ENCODE measurements at places on chromosomes 7 and 10.

GRCh38 chr10:43692051-43692825, 43.6 kb upstream of the ZNF32 start:
- no peak for DNase-seq

- DNase-seq = no peak
Measured at GRCh38 chr10:96228408-96228994, 42.9 kb downstream of the BLNK start.

GRCh38 chr10:86355571-86356038, 11.0 kb downstream of the GRID1 start:
- peak; percentile 64 for DNase-seq

GRCh38 chr10:71528371-71529206, 131.9 kb downstream of the CDH23 start:
- DNase-seq = no peak

DNA sequence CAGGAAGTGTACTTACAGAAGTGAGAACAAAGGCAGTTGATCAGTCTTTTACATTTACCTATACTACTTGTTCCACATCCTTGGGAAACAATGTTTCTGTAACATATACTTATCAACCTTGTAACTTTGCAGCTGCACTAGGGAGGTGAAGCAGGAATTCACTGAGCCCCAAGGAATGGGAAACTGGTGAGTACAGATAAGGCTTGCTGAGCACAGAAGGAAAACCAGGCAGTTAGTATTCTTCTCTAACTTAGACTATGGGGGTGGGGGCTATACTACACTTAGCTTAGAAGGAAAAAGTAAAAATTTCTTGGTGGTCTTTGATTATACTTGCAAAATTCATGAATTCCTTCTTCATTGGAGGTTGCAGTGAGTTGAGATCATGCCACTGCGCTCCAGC, 6.9 kb upstream of the ZNF33A start:
- DNase-seq = no peak

DNA sequence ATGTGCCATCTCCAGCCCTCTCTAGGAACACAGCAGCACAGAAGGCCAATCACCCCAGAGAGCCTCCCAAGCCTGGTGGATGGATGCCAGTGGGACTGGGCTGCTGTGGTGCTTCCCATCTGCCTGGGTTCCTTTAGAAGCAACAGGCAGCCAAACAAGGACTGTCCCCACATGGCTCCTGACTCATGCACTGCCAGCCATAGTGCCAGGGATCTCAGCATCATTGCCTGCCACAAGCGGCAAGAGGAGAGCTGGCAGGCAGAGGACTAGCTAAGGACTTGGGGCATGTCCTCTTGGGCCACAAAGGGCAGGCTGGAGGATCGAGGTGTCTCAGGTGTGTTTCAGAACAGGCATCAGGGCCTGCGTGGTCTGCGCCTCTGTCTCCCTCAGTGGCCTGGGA, 23.4 kb upstream of the FIGNL1 start:
- DNase-seq = no peak

- DNase-seq = no peak
Measured at GRCh38 chr7:158864507-158864820, 8.1 kb downstream of the DYNC2I1 start.

- DNase-seq = no peak
Measured at GRCh38 chr7:134042307-134042706, 84.8 kb upstream of the LRGUK start.

- no peak for DNase-seq
Measured at GRCh38 chr10:113038183-113038582, 88.1 kb downstream of the TCF7L2 start.

DNA sequence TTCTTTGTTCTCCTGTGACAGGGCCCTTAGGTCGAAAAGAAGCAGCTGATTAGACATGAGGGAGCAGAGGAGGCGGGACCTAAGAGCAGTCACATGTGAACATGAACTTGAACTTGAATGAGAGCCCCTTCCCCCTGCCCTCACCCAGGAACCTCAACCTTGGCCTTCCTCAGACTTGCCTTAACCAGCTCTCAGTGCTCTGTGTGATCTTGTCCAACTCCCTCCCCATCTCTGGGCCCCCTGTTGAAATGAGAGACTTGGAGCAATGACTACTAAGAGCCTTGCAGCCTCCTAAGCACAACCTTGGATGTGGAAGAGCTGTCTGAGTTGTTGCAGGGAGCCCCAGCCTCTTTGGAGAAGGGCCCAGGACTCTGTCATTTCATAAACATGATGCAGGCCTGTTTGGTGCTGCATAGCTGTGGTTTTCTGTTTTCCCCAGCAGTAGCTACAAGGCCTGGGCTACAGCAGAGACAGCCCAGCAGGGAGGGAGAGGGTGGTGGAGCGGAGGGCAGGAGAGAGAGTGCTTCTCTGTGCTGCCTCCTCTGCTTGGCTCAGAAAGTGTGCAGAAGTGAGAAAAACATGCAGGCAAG, 123.9 kb upstream of the ZMIZ1 start:
- DNase-seq = peak; percentile 17

- no peak for DNase-seq
Measured at GRCh38 chr10:63169624-63170023, 36.5 kb downstream of the NRBF2 start.

- DNase-seq = no peak
Measured at GRCh38 chr7:87075671-87076404, 16.4 kb upstream of the ELAPOR2 start.

GRCh38 chr7:73856941-73857340, 4.0 kb upstream of the TMEM270 start:
- DNase-seq = no peak

- no peak for DNase-seq
Measured at GRCh38 chr10:22803261-22803885, 89.0 kb upstream of the PIP4K2A start.

GRCh38 chr7:88073626-88074025, 139.6 kb downstream of the ADAM22 start:
- no peak for DNase-seq

GRCh38 chr7:156735851-156736250, 95.3 kb downstream of the RNF32 start:
- DNase-seq = no peak

DNA sequence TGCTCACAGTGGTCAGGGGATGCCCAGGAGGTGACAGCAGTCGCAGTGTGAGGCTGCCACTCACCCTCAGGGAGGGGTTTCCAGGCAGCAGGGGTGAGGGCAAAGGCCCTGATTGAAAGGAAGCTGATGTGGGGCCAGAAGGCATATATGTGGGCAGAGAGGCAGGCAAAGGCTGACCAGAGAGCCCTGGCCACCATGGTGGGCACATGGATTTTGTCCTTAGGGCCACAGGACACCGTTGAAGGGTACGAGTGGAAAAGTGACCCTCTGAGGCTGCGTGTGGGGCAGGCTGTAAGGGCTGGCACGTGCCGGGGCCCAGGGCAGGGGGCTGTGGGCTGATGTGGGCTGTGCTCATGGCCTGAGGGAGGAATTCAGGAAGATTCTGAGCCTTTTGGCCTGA, 57.5 kb upstream of the ZNF32 start:
- DNase-seq = no peak

DNA sequence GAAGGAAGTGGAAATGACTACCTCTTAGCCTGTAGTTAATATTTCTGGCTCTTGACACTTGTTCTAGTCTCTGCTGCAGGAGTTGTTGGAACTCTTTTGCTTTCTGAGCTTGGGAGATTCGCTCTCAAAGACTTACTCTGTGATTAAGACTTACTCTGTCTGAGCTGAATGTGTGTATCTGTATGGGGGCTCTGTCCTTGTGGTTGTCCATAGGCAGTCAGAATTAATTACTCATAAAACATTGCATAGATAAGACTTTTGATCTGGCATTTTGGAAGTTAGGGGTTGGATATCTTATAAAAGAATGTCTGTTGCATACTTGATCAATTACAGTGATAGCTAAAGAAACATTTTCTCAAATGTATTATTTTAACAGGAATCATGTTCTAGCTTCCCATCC, 199.2 kb upstream of the KIAA1217 start:
- DNase-seq = no peak

- DNase-seq = no peak
Measured at GRCh38 chr10:36023939-36024338, 381.8 kb upstream of the FZD8 start.

GRCh38 chr7:156927571-156928405, 21.7 kb upstream of the NOM1 start:
- no peak for DNase-seq

GRCh38 chr7:1716263-1717094, 46.4 kb downstream of the ELFN1 start:
- DNase-seq = no peak

- no peak for DNase-seq
Measured at GRCh38 chr10:6877722-6878392, 297.8 kb upstream of the PRKCQ start.

DNA sequence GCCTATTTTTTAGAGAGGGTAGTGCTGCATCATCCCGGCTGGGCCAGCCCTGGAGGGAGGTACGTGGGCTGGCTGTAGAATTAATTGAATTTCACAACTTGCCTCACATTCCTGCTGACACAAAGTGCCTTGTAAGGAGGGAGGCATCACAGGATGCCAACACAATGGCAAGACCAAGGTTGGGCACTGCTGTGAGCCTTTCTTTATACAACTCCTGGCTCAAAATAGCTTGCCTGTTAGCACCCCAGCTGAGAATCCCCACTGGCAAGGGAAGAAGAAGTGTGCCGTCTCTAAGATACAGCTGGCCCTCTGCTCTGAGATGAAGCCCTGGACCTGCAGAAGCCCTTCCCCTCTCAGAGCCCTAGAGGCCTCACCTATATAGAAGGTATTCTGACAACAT, 873.9 kb downstream of the GRID1 start:
- no peak for DNase-seq

DNA sequence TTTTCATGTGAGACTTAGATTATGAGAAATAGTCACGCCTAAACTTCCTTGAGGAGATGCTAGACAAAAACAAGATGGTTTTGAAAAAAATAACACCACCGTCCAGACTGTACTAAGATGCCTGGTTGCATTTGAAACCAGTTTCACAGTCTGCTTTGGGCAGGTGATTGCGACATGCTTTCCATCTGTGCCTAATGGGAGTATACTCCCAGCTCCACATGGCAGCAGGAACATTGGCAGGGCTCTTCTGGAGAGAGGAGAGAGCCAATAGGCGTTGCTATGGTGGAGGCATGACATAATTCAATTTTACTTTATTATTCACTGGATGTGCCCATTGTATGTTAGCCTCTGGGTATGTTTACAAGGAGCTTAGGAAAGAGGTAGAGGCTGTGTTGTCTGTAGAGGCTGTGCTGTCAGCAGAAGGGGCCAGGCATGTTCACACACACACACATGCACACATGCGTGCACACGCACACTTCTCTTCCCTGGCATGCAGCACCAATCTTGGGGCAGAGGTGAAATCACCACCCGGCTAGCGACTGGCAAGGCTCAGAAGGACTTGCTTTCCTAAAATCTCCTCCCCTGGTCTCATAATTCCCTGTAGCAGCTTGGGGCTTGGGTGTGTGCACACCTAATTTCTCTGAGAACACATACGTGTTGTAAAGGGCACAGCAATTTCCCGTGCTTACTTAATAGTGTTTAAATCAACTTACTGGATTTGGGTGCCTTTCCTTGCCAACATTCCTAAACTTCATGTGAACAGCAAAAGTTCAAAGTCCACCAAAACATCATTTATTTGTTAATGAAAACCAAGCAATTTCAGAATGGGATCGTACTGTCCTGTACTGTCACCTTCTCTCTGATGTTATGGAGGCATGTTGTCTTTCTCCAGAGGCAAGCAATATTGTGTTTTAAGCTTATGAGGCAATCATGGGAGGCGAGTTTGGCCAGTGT, 162.1 kb downstream of the TCF7L2 start:
- no peak for DNase-seq

DNA sequence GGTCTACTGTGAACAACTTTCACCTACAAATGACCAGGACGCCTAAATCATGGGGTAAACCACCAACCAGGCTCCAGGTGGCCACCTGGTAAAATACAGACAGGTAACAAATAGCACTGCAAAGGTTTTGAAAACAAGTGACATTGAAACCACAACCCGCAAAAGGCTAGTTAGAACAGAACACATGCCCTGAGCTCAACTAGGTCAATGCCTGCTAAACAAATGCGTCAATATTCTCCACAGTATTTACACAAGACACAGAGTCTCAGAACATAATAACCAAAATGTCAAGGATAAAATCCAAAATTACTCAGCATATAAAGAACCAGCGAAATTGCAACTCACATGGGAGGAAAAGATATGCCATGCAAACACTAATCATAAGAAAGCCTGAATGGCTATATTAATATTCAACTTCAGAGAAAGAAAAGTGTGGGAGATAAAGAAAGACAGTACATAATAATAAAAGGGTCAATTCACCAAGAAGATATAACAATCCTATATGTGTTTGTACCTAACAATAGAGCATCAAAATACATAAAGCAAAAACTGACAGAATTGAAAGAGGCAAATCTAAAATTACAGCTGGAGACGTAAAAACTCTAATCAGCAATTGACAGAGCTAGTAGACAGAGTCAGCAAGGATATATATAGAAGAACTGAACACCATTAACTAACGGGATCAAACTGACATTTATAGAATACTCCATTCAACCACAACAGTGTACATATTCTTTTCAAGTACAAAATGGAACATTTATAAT, 47.6 kb downstream of the SMURF1 start:
- DNase-seq = no peak

GRCh38 chr7:85274454-85274853, 87.6 kb upstream of the SEMA3D start:
- DNase-seq = no peak

GRCh38 chr7:72444026-72444776, 32.1 kb upstream of the CALN1 start:
- peak; percentile 32 for DNase-seq

GRCh38 chr7:13189668-13190067, 502.2 kb downstream of the ARL4A start:
- no peak for DNase-seq

DNA sequence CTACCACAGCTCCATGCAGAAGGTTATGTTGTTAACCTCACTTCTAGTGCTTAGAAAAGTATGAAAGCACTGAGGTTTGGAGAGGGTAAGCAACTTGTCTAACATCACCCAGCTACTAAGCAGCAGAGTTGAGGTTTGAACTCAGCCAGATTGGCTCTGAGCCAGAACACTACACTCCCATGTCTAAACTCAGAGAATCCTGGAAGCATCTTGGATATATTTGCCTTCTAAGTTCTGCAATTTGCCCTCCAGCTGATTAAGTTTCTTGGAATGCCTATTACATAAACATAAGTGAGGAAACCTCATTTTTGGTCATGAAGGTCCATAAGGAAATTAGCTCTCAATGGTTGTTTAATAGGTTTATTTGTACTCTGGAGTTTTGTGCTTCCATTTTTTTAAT, 78.1 kb upstream of the PHYHIPL start:
- no peak for DNase-seq

- DNase-seq = no peak
Measured at GRCh38 chr7:50210706-50211115, 93.8 kb upstream of the IKZF1 start.

- DNase-seq = no peak
Measured at GRCh38 chr7:50851891-50852290, 69.2 kb upstream of the GRB10 start.

GRCh38 chr7:83613232-83613631, 35.7 kb downstream of the SEMA3E start:
- DNase-seq = no peak

- no peak for DNase-seq
Measured at GRCh38 chr10:20614911-20615310, 282.2 kb downstream of the NEBL start.

GRCh38 chr7:87148332-87148955, 3.8 kb upstream of the DMTF1 start:
- DNase-seq = no peak

GRCh38 chr10:1241973-1242935, 186.1 kb downstream of the WDR37 start:
- DNase-seq = no peak

All from bone marrow (tissue), 2 donors.